ENCODE measurements at places on chromosomes 7 and 10. TPM values are rescaled to one million over a fixed set of nuclear protein-coding genes. Genes with fewer than 3 reads are reported as not detected.

DNA sequence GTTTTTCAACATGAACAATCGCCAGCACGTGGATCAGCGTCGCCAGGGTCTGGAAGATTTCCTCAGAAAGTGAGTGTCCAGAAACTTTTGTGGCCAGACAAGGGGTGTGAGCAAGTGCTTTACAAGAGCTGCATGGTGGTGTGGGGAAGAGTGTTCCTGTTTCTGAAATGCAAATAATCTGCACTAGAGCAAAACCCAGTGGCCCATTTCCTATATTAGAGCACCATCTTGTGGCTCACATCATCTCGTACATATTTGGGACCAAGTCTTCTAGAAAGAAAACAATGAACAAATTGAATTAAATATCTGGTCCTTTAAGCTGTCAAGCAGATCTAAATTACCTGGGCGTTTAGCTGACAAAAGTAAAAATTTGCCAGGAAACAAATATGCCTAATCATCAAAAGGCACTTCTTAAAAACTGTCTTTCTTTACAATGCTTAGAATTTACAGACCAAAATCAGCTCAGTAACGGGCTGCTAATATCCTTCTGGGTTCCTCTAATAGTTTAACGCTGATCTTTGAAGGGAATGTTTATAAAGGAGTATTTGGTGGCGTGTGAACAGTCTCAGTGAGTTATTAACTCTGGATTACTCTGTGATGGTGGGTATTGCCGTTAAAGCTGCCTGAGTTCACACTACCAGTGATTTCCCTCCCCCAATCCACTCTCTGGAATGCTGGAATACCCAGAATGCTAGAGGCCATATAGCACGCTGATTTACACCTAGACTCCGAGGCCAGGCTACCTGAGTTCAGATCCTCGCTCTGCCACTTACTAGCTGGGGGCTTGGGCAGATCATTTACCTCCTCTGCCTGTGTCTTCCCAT is 73.6 kb downstream of the SNX10 start:
- peak; percentile 51 for DNase-seq

DNA sequence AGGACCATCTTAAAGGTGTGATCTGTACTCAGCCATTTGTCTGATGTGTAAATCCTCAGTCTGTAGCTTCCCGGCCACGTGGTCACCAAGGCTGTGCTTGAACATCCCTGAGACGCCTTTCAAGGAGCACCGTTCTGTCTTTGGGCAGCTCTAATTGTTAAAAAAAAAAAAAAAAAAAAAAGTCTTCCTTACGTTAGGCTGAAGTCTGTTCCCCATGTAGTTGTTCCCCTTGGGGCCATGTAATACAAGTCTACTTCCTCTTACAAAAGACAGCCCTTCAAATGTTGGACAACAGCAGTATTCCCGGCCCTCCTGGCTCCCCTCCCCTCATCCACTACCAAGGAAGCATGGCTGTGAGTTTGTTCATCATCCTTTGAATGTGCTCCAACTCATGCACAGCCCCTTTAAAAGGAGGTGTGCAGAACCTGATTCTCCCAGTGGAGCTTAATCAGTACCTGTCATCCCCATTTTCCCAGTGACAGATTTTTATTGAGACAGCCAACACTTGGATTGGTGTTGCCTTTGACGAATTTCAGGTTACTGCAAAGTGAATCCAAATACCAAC is 392.2 kb upstream of the GALNT17 start:
- DNase-seq: no peak

DNA sequence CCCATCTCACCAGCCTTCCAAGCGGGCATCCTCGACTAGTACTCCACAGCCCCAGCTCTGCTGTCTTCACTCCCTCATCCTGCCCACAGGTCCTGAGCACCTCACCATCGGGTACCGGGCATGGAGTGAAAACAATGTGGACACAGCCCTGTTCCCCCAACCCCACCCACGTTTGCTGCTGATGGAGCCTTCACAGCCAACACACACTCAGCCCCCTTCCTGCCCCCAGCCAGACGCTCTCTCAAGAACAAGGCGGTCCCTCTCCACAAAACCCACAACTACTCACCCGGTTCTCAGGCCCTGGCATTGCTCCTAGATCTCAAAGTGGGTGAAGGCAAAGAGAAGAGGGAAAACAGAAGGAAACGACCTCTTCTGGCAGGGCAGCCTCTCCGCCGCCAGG is 56.1 kb downstream of the SLIT1 start:
- no peak for DNase-seq

GRCh38 chr10:56763090-56763489 is 402.0 kb upstream of the ZWINT start:
- DNase-seq: no peak

GRCh38 chr7:16850614-16851466 is 30.9 kb downstream of the AGR3 start:
- DNase-seq: no peak

DNA sequence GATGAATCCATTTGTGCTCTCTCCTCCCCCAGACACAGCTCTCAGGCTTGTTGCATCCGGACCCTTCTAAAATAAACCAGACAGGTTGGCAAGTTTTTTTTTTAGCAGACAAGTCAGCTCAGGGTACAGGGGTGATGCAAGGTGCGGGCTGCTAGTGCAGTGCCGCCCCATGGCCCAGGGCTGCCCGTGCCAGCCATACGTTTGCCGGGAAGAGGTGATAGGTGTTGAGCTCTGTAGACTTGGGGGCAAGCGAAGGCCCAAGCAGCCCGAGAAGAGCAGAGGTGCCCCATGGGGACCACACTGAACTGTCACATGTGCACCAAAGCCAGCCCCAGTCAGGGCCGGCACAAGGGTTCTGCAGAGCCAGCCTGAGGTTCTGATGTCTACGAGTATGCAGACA is 57.1 kb upstream of the PDSS1 start:
- DNase-seq: no peak

- no peak for DNase-seq
Measured at GRCh38 chr10:69073026-69073425, 14.9 kb upstream of the SRGN start.

DNA sequence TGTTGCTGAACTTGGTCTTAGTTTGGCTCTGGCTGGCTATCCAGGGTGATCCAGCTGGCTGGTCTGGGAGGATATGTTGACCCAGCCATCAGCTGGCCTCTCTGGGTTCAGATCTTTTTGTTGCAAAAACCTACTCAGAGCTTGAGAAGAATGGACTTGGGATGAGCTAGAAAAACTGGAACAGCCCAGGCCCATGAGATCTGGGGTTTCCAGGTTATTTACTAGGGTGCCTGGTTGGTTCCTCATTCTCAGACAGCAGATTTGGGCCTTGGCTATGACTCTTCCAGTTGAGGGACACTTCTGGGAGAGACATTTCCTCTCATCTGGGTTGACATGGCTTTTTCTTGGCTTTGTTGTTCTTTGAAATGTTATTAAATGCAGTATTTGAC is 116.6 kb downstream of the ADCY1 start:
- DNase-seq: no peak

DNA sequence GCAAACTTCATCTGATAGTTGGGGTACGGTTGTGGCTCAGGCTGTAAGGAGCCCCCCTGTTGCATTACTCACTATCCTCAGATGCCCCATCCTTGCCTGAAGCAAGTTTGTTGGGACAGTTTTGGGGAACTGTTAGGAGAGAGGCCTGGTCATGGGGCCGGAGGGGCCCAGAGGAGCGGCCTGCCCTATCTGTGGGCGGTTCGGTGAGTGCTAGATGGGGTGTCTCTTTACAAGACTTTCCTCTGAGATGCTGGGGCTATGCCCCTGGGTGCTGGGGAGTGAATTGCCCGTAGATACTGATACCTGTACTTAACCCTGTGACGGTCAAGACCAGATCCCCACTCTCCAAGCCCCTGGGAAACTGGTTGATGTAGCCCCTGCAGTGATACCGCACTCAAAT is 12.4 kb downstream of the CUX1 start:
- no peak for DNase-seq

DNA sequence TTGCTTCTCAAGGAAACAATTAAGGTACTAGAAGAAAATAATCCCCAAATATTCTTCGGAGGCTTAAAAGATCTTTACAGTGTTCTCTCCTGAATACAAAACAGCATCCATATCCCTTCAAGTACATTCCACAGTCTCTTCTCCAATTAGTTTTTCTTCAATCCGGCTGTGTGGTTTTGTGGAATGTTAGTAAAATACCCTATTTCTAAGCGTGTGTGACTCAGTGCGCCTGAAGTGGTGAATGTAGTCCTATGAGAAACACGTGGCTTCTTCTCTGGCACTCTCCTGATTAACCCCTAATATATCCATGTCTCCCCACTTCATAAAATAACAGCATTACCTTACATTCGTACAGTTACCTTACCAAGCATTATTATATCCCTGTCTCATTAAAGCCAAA is 570.2 kb downstream of the ARL4A start:
- DNase-seq: no peak

DNA sequence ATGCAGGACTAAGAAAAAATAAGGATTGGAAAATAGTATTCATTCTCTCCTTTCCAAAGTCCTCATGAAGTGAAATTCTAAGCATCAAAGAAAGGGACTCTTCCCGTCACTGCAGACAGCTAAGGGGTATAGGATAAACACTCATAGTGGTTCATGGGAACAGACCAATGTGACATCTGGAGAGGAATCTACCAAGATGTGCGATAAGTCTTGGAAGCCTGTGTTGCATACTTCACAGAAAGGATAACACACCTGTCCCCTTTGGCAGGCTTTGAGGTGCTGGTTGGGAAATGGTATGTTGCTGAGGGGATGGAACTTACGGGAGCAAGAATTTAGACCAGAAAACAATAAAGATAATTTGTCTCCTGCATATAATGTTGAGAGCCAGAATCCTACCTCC is 248.1 kb downstream of the ARHGAP21 start:
- no peak for DNase-seq

- no peak for DNase-seq
Measured at GRCh38 chr7:151630851-151631569, 111.3 kb upstream of the RHEB start.

- DNase-seq: peak; percentile 26
Measured at GRCh38 chr10:87093632-87094372, 841 bp downstream of the GLUD1 start.

DNA sequence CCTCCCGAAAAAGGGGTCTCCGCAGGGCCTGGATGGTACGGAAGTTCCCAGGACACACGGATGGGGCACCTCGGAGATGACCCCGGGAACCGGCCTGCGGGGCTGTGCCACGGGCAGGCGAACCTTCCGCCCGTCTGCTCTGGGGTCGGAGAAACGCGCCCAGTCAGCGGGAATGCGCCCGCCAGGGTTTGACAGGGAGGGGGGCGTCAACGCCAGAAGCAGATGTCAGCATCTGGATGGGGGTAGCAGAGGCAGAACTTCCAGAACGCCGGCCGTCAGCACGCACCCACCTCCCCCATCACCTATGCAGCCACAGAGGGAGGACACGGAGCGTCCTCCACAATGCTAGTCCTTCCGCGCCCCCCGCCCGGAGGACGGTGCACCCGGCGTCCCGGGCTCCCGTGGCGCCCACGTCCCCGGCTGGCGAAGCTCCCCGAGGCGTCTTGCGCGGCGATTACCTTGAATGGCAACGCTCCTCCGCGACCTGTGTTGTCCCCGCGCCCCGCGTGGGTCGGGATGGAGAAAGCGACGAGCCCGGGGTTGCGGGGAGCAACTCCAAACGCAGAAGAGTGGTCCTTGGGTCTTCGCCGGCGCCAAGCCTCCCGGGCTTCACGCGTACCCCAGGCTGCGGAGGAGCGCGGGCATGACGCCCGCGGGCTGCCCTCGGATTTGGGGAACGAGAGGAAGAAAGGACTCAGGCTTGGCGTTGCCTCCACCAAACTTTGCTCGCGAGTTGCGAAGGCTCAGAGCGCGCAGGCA is 561 bp downstream of the FGFR2 start:
- no peak for DNase-seq

DNA sequence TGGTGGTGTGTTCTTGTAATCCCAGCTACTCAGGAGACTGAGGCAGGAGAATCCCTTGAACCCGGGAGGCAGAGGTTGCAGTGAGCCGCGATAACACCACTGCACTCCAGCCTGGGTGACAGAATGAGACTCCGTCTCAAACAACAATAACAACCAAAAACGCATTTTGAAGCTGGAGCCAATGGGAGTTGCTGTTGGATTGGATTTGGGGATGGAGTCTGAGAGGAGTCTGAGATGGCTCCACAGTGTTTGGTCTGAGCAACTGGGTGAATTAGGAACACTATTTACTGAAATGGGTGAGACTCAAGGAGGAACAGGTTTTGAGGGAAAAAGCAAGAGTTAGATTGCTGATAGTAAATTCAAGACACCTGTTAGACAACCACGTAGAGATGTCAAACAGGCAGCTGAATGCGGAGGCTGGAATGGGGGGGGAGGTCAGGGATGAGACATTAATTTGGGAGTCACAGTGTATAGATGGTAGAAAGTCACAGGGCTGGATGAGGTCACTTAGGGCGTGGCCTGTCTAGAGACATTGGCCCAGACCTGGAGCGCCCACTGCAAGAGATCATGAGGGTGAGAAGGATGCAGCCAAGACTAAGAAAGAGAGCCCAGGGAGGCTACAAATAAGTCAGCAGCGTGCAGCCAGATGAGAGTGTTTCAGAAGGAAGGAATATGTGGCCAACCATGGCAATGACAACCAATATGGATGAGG is 56.4 kb downstream of the CYCS start:
- DNase-seq: no peak

Gene GRB10
- 58.3 TPM for total RNA-seq

Gene AKR1C3
- 8.0 TPM for total RNA-seq

Gene TRIL
- total RNA-seq: 10.9 TPM

Gene INA
- total RNA-seq: 177 TPM

Gene SEMA3A
- 46.8 TPM for total RNA-seq

Gene CCL24
- not detected for total RNA-seq

Gene SPRN
- total RNA-seq: 6.1 TPM

Gene ASAH2
- total RNA-seq: 1.7 TPM
